GM23248 (cell line): ENCODE measurements at places on chromosomes 5 and 9. TPM values are rescaled to one million over a fixed set of nuclear protein-coding genes. Genes with fewer than 3 reads are reported as not detected.

DNA sequence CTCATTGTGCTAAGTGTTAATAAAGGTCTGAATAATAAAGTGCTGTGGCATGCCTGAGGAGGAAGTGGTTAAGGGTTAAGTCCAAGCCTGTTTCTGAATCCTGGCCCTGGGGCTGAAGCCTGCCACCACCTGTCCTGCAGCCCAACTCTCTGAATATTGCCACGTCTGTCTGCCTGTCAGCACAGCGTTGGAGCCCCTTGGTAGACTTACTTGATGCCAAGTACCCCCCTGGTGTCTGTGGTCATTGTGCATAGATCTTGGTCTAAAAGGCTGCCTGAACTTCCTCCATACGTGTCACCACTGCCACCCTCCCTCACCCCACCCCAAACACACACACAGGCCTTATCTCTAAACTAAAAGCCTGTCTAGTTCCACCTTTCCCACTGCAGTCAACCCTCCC, 35.4 kb upstream of the SLC2A8 start:
- H3K4me1 ChIP-seq, result no peaks in the 10 kb centered on the region
- no peaks in the 10 kb centered on the region; the same call in 1 of the 2 replicates for H3K27me3 ChIP-seq
- H3K27ac ChIP-seq, result no peak overlapping the region
- DNase-seq, result no peak
- no peaks in the 10 kb centered on the region for H3K36me3 ChIP-seq

The WDR38 gene
- not detected in 2 replicates for total RNA-seq

The KIF12 gene
- total RNA-seq, result not detected in 2 replicates

The LRRTM2 gene
- total RNA-seq, result 0.11 and 0.38 TPM in 2 replicates

The VAV2 gene
- total RNA-seq, result 8.3 and 9.0 TPM in 2 replicates

DNA sequence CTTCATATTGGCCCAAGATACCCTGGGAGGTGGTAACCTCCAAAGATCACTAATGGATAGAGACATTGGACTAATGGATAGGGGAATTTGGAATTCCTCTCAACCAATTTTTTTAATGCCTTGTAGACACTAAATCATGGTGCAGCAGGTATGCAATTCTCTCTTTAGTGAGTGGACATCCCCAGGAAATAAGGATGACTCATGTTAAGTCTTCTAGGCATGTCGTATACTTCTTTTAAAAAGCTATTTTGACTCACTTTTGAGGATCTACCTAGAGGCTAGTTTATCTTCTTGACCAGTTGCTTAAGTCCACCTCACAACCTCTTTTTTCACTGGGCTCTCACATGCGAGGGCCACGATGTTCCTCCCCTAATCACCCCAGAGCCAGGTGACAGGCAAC, 211.6 kb upstream of the CDH12 start:
- H3K4me1 ChIP-seq, result no peaks in the 10 kb centered on the region
- no peak overlapping the region for H3K27ac ChIP-seq
- H3K27me3 ChIP-seq, result no peaks in the 10 kb centered on the region

DNA sequence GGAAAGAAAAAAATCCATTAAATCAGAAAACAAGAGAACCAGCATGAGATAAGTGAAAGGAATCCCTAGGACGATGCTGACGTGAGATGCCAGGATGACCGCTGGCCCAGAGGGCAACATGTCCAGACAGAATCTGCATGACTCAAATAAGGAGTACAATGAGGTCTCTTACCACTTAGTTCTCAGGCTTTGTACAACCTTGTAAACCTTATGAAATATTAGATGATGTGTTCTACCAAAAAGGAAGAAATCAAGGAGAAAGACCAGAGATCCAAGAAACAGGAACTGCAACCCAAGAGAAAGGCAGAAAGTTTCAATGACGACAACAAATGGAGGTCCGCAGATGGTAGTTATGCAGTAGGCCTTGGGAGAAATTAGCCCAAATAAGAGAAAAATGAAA, 2.8 kb upstream of the GPR150 start:
- peak; percentile 33 for DNase-seq
- peaks cover 3% of the 10 kb centered on the region for H3K4me1 ChIP-seq
- H3K27ac ChIP-seq, result no peak overlapping the region

GRCh38 chr5:111494355-111494999, 17.9 kb downstream of the STARD4 start:
- no peak overlapping the region for H3K4me3 ChIP-seq
- no peak overlapping the region for H3K27ac ChIP-seq
- H3K27me3 ChIP-seq, result no peaks in the 10 kb centered on the region
- peaks cover 23% of the 10 kb centered on the region; the same call in 1 of the 2 replicates for H3K36me3 ChIP-seq

The ANGPTL2 gene
- 9.0 and 12.3 TPM in 2 replicates for total RNA-seq

- no peaks in the 10 kb centered on the region for H3K4me1 ChIP-seq
- peaks cover 47% of the 10 kb centered on the region for H3K27me3 ChIP-seq
- no peak overlapping the region for H3K4me3 ChIP-seq
- no peak overlapping the region for H3K27ac ChIP-seq
Measured at GRCh38 chr5:176812269-176813259, 2.2 kb downstream of the UNC5A start.

GRCh38 chr5:52710972-52711596, 76.6 kb upstream of the ITGA1 start:
- H3K27ac ChIP-seq, result no peak overlapping the region
- peaks cover 34% of the 10 kb centered on the region for H3K4me1 ChIP-seq
- DNase-seq, result peak; percentile 41
- no peaks in the 10 kb centered on the region for H3K27me3 ChIP-seq

DNA sequence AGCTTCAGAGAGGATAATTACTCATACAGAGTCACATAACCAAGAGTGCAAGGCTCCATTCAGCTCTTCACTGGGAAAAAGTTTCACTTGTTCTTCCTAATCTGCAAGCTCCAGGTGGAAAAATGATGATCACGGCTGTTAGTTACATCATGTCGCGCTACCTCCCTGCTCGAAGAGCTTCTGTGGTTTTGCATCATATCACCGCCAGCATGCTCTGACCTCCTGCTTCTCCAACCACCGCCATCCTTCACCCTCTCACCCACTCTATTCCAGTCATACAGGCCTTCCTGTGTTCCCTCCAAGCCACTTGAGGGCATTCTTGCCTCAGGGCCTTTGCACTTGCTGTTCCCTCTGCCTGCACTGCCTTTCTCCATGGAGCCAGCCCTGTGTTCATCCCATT, 47.1 kb downstream of the COL27A1 start:
- no peaks in the 10 kb centered on the region for H3K27me3 ChIP-seq
- no peak for DNase-seq
- H3K4me1 ChIP-seq, result peaks cover 8% of the 10 kb centered on the region
